ENCODE measurements at places on chromosomes 5 and 9. TPM values are rescaled to one million over a fixed set of nuclear protein-coding genes. Genes with fewer than 3 reads are reported as not detected.

Gene PALM2AKAP2
- 0.06 TPM for total RNA-seq

Gene PCDHB13
- total RNA-seq = 0.20 TPM

Gene ISL1
- total RNA-seq = not detected

Gene SPINK4
- total RNA-seq = not detected

Measured in A549 treated with ZK216348 at 1 μM for 4 hours (cell line).